ENCODE measurements at places on chromosomes 12 and 14.

- DNase-seq: no peak
These were observed 1.3 kb upstream of the ANKRD9 start for GRCh38 chr14:102510616-102511520.

- no peak for DNase-seq
These were observed 56.8 kb downstream of the SSH1 start for GRCh38 chr12:108800591-108800990.

GRCh38 chr12:31589904-31590641, 863 bp downstream of the DENND5B start:
- no peak for DNase-seq

DNA sequence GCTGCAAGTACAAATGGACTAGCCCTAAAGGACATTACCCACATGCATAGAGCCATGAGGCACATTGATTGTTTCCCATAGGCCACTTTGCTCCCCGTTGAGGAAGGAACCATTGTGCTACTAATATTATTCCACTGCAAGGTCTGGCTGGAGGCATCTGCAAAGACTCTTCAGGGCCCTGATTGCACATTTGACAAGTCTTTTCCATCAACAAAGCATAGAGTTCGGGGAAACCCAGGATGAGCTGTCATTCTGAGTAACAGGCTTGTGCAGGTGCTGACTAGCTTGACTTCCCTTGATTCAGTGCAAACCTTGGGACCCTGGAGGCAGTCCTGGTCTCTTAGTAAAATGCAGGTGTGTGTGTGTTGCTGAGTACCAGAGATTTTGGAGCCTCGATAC, 73.8 kb downstream of the SUSD6 start:
- no peak for DNase-seq

GRCh38 chr12:90682398-90682797, 272.6 kb downstream of the CCER1 start:
- DNase-seq: no peak

DNA sequence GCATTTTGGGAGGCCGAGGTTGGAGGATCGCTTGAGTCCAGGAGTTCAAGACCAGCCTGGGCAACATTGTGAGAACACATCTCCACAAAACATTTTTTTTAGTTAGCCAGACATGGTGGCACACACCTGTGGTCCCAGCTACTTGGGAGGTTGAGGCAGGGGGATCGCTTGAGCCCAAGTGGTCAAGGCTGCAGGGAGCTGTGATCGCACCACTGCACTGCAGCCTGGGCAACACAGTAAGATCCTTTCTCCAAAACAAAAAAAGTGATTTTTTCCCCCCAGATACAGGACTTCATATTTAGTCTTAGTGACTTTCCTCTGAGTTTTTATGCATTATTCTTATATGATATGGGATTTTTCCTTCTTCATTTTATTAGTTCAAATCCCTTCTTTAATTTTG, 20.2 kb downstream of the OXA1L start:
- DNase-seq: no peak

DNA sequence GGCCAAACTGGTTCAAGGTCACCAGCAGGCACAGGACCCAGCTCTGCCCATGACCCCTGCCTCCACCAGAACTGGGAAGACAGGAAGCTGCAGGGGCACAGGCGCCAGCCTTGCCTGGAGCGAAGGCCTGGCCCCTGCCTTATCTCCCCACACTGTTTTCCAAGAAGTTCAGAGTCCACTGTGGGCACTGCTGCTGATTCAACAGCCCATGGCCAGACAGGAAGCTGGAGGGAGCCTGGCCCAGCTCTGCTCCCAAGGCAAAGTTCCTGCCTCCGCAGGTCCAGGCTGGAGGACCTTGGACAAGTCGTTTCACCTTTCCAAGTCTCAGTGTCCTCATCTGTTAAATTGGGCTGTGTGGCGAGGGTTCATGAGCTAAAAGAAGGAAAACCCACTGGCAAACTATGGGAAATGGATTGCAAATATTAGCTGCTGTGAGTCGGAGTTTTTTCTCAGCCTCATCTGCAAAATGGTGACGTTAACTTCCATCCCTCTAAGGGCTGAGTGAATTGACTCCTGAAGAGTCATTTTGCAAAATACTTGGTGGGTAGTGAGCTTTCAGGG, 1.2 kb downstream of the PHETA1 start:
- no peak for DNase-seq

- DNase-seq: no peak
These were observed 145.3 kb downstream of the SLC5A8 start for GRCh38 chr12:101064721-101065120.

- DNase-seq: no peak
These were observed 178.1 kb downstream of the BCAT1 start for GRCh38 chr12:24770821-24771220.

GRCh38 chr12:106188256-106188655, 49.5 kb upstream of the NUAK1 start:
- DNase-seq: no peak

DNA sequence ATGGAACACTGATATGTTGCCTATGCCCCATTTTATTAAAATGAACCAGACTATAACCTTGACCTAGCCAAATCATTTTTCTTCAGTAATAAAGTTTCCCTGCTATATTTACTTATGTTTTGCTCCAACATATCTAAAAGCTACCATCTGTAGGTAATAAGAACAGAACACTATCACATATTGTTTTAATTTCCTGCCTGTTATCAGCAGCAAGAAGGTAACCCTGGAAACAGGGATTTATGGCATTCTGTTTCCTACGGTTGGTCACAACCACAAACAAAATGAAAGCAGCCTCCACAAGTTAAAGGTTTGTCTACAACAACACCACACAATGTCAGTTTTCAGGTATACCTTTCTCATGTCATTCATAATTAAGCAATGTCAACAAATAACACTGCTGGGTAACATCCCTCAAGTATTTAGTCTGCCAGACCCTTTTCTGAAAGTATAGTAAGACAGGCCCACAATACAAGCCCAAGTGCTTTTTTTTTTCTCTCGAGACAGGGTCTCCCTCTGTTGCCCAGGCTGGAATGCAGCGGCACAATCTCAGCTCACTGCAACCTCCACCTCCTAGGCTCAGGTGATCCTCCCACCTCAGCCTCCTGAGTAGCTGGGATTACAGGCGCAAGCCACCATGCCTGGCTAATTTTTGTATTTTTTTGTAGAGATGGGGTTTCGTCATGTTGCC, 25.5 kb downstream of the GCH1 start:
- no peak for DNase-seq

DNA sequence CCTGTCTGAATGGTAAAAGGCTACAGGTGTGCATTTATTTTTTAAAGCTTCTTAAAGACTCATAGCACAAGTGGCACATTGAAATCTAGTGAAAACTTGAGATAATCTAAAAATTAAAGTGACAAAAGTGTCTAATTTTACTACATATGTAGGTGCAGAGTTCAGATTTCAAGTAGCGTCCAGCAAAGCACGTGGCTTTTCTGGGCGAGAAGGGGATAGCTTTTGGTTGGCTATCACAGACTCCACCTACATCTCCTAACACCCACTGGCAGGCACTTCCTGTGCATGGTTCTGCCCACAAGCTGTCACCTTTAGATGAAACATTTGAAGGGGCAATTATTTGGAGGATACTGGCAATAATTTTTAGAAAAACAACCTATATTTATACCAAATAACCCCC, 1.9 kb upstream of the PITPNM2 start:
- no peak for DNase-seq

GRCh38 chr12:13436696-13437391, 240.3 kb downstream of the EMP1 start:
- DNase-seq: no peak

DNA sequence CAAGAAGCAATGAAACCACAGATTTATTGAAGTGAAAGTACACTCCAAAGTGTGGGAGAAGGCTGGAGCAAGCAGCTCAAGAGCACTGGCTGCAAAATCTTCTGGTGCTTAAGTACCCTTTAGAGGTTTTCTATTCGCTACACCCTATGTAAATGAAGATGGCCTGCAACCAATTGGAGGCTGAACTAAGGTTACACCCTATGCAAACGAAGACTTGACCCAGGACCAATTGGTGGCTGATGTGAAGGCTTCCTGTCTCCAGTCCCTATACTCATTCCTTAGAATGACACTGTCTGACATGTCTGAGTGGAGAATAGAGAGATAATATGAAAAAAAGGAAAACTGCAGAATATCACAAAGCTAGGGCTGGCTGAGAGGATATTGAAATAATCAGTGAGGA, 57.2 kb downstream of the ALG10B start:
- no peak for DNase-seq

Measured in nucleus accumbens (tissue), 56 donors.